ENCODE measurements at places on chromosomes 4 and X.
A peak's percentile ranks its signal among the peaks of the same experiment; 100 is the strongest.

GRCh38 chr4:88144866-88145300 is 13.6 kb downstream of the ABCG2 start:
- DNase-seq: no peak

GRCh38 chr4:89658701-89659024 is 178.3 kb downstream of the SNCA start:
- no peak for DNase-seq

DNA sequence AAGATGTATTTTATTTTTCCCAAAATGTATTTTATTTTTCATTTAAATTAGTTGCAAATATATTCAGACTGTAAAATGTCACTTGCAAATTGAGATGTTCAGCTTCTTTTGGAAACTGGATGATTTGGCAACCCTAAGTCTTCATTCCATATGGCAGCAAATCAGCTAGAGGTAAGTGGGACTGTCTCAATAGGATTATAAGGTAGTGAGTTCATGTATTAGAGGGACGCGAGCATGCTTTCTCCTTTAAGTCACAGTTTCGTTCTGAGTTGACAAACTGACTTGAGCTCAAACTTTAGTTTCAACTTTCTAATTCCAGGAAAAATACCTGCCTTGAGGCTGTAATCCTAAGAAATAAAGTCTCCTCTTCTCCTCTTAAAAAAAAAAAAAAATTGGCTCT is 44.2 kb upstream of the TMEM131L start:
- DNase-seq: no peak

DNA sequence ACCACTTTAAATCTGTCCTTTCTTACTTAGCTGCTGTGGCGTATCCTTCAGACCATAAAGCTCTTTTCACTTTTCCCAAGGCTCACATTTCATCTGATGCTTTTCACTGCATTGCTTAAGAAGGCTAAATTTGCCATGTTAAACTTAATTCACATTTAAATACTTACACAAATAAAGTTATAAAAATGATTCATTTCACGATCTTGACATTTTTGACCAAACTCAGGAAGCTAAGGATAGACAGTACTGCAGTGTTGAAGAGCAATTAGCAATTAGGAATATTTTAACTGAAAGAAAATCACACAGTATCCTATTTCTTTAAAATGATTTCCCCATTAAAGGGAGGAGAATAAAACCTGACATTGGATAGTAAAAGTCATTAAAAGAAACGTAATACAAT is 1038.6 kb downstream of the STPG2 start:
- no peak for DNase-seq

- no peak for DNase-seq
Observed at GRCh38 chrX:125137521-125137920, 182.2 kb upstream of the TEX13C start.

GRCh38 chr4:84803116-84803515 is 163.4 kb downstream of the WDFY3 start:
- no peak for DNase-seq

GRCh38 chrX:134734466-134734952 is 76.2 kb upstream of the PLAC1 start:
- no peak for DNase-seq

DNA sequence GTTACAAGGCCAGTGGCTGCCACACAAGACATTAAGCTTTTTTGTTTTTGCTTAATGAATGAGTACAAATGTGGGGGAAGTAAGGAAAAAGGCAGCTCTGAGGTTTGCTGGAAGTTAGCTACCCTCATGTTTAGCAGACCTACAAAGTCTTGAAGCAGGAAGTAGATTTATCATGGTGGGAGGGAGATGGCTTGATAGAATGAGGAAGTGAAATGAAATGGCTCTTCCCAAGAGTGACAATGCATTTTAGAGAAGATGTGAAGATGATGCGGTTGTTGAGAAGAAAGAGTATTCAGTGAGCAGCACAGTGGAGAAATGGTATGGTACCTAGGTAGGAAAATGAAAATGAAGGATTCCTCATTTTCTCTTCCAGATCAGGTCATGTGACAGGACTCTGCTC is 108.0 kb downstream of the SLIT2 start:
- no peak for DNase-seq

DNA sequence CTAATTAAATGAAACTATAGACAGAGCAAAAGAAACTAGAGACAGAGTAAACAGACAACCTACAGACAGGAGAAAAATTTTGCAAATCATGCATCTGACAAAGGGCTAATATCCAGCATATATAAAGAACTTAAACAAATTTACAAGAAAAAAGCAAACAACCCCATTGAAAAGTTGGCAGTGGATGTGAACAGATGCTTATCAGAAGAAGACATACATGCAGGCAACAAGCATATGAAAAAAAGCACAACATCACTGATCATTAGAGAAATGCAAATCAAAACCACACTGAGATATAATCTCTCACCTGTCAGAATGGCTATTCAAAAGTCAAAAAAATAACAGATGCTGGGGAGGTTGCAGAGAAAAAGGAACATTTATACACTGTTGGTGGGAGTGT is 14.8 kb downstream of the ZNF280C start:
- DNase-seq: no peak

DNA sequence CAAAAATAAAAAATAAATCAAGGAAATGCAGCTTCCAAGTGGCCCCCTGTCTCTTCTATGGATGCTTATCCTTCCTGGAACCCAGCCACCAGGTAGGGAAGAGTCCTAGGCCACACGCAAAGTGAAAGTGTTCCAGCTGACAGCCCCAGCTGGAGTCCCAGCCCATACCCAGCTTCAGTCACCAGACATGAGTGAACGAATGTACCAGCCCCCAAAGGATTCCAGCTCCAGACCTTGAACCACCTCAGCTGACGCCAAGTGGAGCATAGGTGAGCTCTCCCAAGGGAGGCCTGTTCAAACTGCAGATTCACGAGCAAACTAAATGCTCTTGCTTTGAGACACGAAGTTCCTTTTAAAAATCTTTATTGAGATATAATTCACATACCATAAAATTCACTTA is 62.0 kb downstream of the BCOR start:
- DNase-seq: no peak

DNA sequence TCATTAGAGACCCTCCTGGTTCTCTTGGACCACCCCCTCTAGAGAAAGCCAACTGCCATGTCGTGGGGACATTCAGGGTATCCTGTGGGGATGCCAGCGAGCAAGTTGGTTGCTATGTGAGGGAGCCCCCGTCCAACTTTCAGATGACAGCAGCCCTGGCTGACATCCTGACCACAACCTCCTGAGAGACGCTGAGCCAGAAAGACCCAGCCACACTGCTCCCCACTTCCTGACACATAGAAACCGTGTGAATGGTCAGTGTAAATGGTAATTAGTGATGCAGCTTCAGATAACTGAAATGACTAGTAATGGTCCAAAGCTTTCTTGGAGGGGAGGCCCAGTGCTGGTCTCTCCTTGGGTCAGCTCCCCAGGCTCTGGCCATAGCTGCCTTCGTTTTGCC is 10.8 kb downstream of the CLCN4 start:
- DNase-seq: peak; percentile 49

DNA sequence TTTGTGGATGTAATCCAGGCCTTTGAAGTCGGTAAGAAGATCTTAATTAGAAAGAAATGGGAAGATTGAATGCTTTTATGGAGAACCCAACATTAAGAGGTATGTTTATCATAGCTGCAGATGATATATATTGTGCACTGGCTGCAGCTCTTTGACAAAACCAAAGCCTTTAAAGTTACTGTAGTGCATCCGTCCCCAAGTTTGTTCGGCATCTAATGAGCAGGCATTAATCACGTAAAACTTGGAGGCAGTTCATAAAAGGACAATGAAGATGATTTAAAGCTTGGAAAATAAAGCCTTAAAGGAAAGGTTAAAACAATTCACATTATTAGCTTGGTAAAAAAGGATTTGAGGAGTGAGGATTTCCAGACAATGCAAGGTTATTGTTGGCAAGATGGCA is 150.8 kb upstream of the ARX start:
- DNase-seq: no peak

GRCh38 chr4:88752076-88752463 is 54.4 kb upstream of the NAP1L5 start:
- no peak for DNase-seq

DNA sequence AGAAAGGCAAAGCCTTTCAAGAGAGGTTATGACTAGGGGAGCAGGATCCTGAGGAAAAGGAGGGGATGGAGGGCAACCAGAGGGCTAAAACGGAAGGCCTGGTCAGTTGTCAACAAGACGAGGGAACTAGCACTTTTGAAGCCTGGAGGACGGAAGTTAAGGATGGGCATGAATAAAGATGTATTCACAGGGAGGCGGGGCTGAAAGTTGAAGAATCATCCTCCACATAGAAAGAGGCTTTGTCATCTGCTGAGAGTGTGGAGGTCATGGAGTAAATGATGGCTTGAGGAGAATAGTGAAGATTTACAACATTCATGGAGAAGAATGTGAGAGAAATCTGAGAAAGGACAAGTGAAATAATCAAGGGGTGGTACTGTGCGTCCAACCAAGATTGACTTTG is 137.5 kb downstream of the MAGEB17 start:
- DNase-seq: no peak

DNA sequence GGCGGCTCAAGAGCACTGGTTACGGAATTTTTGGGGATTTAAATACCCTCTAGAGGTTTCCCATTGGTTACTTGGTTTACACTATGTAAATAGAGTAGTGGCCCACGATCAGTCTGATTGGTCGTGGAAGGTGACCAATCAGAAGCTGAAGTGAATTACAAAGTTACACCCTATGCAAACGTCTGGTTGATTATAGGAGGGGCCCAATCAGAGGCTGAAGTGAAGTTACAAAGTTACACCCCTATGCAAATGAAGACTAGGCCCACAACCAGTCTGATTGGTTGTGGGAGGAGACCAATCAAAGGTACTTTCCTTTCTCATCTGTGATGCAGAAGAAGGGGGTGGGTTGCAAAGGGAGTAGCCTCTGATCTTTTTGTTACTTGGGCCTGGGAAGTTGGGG is 45.1 kb upstream of the HSD17B10 start:
- DNase-seq: no peak

- no peak for DNase-seq
Observed at GRCh38 chrX:150306002-150306401, 57.1 kb upstream of the MAMLD1 start.

DNA sequence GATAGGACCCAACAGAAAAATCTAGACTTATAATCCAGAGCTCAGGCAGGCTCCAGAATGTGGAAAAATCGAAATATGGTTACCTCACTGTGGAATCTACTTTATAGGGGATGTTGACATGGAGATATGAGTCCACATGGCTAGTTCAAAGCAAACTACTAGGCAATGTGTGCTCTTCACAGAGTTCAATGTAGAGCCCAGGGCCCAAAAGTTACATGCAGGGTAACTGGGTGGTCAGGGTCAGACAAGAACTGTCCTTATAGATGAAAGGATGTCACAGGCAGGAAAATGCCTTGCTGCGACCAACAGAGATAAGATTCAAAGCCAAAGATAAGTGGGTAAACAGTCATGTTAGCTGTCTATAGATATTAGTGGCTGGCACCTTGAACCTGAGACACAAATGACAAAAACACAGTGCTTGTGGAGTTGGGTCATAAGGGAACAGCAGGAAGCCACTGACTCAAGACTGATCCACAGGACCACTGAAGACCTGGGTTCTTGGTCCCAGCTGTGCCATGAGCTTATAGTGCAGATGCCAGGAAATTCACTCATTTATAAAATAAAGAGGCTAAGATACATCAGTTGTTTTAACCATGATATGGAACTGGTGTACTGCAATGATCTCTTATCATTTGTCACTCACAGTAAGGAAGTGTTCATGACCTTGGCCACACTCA is 101.7 kb upstream of the MBNL3 start:
- DNase-seq: no peak

DNA sequence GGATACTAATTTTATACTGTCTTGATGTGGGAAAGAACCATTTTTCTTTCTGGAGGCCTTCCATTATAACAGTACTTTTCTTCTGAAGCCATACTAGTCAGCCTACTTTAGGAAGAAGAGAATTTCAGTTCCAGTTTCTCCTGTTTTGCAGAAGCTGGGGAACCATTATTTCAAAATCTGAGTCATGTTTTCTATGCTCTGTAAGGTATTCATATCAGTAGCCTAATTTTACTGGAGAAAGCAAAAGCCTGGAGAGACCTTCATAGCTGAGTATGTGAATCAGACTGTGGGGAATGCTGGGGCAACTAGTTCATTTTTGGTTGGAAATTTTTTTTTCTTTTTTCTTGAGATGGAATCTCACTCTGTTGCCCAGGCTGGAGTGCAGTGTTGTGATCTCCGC is 22.4 kb downstream of the AFF1 start:
- no peak for DNase-seq
